ENCODE measurements at places on chromosomes 6 and 20. TPM values are rescaled to one million over a fixed set of nuclear protein-coding genes. Genes with fewer than 3 reads are reported as not detected.

SLC17A1 gene
- polyA plus RNA-seq: not detected

BEND6 gene
- polyA plus RNA-seq: not detected

- no peak for DNase-seq
- H3K36me3 ChIP-seq: no peaks in the 10 kb centered on the region
- H3K27ac ChIP-seq: no peak overlapping the region
- no peaks in the 10 kb centered on the region for H3K27me3 ChIP-seq
- no peaks in the 10 kb centered on the region for H3K4me1 ChIP-seq
Observed at GRCh38 chr6:113287396-113287795, 569.7 kb upstream of the MARCKS start.

GRCh38 chr6:30926644-30927043 lies 5.3 kb downstream of the SFTA2 start:
- H3K4me1 ChIP-seq: no peaks in the 10 kb centered on the region
- no peak overlapping the region for H3K4me3 ChIP-seq
- H3K27me3 ChIP-seq: no peaks in the 10 kb centered on the region
- no peak for DNase-seq

DNA sequence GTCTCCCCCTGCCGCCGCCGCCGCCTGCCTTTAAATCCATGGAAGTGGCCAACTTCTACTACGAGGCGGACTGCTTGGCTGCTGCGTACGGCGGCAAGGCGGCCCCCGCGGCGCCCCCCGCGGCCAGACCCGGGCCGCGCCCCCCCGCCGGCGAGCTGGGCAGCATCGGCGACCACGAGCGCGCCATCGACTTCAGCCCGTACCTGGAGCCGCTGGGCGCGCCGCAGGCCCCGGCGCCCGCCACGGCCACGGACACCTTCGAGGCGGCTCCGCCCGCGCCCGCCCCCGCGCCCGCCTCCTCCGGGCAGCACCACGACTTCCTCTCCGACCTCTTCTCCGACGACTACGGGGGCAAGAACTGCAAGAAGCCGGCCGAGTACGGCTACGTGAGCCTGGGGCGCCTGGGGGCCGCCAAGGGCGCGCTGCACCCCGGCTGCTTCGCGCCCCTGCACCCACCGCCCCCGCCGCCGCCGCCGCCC lies 474 bp downstream of the CEBPB start:
- no peak for DNase-seq
- H3K27me3 ChIP-seq: no peaks in the 10 kb centered on the region
- H3K36me3 ChIP-seq: no peaks in the 10 kb centered on the region
- peak overlapping the region; percentile 79 for H3K4me3 ChIP-seq
- H3K4me1 ChIP-seq: peaks cover 11% of the 10 kb centered on the region

DNA sequence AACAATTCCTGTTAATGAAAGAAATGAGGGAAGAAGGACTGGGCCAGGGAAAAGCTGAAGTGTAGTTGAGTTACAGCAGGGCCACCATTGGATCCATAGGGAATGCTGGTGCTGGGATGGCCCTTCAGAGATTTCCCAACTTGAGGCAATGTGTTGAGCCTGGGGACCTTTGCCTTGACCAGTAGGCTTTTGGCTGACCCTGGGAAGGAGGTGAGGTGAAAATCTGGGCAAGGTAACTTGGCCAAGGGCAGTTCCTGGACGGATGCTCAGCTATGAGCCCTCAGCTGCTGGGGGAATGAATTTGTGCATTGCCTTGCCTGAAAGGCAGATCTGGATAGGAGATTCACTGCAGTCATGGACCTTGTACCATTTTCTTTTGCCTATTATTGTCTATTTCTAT lies 20.4 kb downstream of the UTRN start:
- H3K27ac ChIP-seq: no peak overlapping the region
- no peaks in the 10 kb centered on the region for H3K27me3 ChIP-seq
- DNase-seq: no peak
- H3K36me3 ChIP-seq: no peaks in the 10 kb centered on the region
- H3K4me3 ChIP-seq: peak overlapping the region; percentile 23
